Left lobe of liver (tissue), 2 donors: ENCODE measurements at places on chromosomes 11 and 22. TPM values are rescaled to one million over a fixed set of nuclear protein-coding genes. Genes with fewer than 3 reads are reported as not detected.
A peak's percentile ranks its signal among the peaks of the same experiment; 100 is the strongest.

- no peak for DNase-seq
These were observed 1187.3 kb upstream of the CNTN5 start for GRCh38 chr11:97833412-97833811.

DNA sequence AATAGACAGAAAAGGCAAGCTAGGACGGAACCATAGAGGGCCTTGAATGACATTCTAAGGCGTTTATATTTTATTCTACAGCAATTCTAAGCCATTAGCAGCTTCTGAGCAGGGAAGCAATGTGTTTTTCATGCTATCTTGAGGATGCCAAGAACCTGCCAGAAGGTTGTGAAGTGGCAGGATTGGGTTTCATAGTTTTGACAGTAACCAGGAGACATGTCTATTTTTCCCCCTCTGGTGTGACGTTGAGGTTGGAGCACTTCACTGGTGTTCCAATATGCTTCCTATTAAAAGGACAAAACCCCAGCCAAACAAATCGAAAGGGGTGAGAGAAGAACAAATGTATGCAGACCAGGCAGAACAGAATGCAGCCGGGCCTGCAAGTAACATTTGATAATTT is 148.2 kb downstream of the SPATA19 start:
- no peak for DNase-seq

Gene GRM5
- not detected for total RNA-seq

Gene KRTAP5-1
- not detected for total RNA-seq

Gene NFAM1
- total RNA-seq, result 2.8 TPM

Gene GRIK4
- 0.05 TPM for total RNA-seq

- DNase-seq, result no peak
These were observed 389.6 kb upstream of the SYN3 start for GRCh38 chr22:33447733-33448132.

DNA sequence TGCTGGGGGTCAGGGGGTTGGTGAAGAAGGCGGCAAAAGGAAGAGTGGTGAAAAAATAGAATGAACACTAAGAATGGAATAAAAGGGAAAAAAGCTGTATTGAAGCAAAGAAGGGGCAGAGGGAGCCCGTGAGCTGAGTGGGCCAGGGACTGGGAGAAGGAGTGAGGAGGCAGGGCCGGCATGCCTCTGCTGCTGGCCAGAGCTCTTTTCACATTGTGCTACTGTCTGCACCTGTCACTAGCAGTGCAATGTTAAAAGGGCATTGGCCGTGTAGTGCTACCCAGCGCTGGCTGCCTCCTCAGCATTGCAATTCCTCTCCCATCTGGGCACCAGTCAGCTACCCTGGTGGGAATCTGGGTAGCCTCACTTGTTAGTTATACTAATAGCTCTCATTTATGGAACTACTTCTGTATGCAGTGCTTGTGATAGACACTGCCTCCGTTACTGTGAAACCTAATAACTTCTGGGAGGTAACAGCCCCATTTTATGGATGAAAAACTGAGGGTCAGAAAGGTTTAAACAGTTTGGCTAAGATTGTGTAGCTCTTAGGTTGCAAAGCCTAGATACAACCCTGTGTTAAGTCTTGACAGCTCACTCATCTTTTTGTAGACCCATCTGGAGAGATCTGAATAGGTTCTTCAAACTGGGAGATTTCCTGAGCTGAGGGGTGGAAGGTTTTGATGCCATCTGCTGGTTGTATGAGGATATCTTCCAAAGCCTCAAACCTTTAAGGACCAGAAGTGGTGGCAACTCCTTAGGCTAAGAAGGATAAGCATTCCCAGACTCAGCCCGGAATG is 8.5 kb downstream of the YPEL4 start:
- DNase-seq, result no peak

- no peak for DNase-seq
These were observed 1.6 kb downstream of the NELL1 start for GRCh38 chr11:20670932-20671403.

DNA sequence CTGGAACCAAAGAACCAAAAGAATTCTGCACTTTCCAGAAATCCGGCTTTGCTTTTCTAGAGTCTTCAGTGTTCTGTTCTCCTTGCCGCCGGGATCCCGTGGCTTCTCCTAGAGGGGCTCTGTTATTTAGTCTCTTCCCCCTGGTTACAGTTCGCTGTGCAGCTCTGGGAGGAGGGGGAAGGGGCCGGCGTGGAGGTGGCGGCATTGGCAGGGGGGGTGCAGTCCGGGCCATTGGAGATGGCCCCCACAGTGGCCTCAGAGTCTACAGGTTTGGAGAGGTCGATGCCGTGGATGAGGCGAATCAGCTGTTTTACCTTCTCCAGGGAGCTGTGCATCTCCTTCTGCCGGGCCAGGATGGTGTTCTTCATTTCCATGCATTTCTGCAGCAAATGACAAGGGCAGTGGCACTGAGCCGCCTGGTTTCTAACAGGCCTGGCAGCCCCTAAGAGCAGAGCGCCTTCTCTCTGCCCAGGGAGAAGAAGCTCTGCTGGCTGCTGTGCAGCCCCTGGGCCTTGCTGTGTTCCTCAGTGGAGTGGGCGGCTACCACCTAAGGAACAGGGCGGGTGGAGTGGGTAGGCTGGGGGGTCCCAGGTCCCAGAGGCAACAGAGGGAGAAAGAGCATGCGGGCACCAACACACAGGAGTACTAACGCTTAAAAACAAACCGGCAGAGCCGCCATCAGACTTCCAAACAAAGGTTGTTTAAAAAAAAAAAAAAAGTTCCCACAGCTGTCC is 11.6 kb downstream of the LARGE2 start:
- no peak for DNase-seq

DNA sequence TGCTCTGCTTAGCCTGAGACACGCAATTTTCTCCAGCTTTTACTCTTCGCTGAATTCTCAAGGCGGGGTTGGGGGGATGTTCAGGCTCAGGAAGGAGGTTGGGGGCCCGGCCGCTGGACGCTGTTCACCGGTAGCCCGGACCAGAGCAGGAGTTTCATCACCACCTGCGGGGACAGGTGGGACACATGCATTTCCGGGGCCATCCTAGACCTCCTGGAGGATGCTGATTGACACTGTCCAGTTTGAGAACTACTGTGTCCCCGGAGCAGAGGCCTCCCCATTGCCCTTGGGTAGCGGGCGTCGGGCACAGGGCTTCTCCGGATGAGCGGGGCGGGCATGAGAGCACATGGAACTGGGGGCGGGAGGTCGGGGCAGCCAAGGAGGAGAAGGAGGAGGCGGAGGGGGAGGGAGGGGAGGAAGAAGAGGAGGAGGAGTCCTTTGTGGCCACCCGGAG is 144.0 kb upstream of the GRK3 start:
- no peak for DNase-seq

DNA sequence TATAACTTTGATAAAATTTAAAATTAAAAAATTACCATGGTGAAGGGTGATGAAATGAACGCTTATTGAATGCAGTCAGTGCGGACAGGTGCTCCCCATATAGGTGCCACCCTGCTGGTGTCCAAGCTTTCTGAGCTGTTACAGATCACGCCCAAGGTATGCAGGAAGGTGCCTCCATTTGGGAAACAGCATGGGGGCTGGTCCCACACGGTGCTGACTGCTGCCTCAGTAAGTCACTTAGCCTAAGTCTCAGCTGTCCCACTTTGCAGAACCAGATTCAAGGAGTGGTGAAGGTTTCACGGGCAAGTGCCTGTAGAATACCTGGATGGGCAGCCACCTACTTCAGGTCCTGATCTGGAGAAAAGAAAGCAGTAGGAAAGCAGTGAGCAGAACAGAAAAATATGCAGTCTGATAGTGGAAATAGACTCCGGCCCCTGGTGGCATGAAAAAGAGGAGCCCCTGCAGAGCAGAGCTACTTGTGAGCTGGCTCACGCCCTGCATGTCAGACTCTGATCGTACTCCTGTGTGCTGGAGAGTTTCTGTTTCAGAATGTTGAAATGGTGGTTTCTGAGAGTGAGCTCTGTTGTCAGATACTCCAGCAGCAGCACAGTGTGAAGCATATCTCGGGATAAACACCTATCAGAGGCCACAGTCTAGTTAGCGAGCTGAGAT is 33.2 kb downstream of the ADORA2A start:
- no peak for DNase-seq

DNA sequence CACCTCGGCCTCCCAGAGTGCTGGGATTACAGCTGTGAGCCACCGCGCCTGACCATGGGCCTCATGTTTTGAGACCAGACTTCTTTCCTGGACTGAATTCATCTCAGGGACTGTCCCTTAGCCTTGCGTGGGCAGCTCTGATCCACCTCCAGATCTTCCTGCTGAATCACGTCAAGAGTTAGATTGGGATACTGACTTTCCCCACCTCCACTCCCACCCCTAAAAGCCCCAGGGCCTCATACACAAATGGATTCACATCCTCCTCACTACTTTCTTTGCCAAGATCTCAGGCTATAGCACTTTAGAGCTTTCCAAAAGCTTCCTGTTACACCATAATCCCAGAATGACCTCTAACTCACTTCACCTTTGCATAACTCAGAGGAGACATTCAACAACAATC is 12.1 kb downstream of the CCDC87 start:
- DNase-seq, result no peak

Gene OR51B2
- not detected for total RNA-seq

Gene C22orf31
- not detected for total RNA-seq

GRCh38 chr11:127027789-127028188 is 27.2 kb upstream of the KIRREL3 start:
- no peak for DNase-seq

Gene C1QTNF5
- total RNA-seq, result 4.7 TPM

GRCh38 chr11:72637198-72637597 is 37.0 kb downstream of the PDE2A start:
- no peak for DNase-seq

GRCh38 chr11:28347371-28347770 is 239.2 kb downstream of the METTL15 start:
- no peak for DNase-seq

GRCh38 chr11:85114786-85115185 is 512.4 kb downstream of the DLG2 start:
- DNase-seq, result no peak

Gene OR51I1
- total RNA-seq, result not detected

Gene APOA1
- 9,787 TPM for total RNA-seq

Gene OR8G1
- not detected for total RNA-seq

Gene OSBP2
- total RNA-seq, result 0.63 TPM

Gene IGSF22
- total RNA-seq, result 0.13 TPM

Gene TNNI2
- total RNA-seq, result not detected

GRCh38 chr22:34800260-34800980 is 265.5 kb upstream of the ISX start:
- DNase-seq, result no peak

GRCh38 chr11:111913031-111913861 is 712 bp downstream of the HSPB2 start:
- DNase-seq, result no peak

Gene OR52I2
- not detected for total RNA-seq

- no peak for DNase-seq
These were observed 300.1 kb downstream of the CNTN5 start for GRCh38 chr11:99320769-99321290.

DNA sequence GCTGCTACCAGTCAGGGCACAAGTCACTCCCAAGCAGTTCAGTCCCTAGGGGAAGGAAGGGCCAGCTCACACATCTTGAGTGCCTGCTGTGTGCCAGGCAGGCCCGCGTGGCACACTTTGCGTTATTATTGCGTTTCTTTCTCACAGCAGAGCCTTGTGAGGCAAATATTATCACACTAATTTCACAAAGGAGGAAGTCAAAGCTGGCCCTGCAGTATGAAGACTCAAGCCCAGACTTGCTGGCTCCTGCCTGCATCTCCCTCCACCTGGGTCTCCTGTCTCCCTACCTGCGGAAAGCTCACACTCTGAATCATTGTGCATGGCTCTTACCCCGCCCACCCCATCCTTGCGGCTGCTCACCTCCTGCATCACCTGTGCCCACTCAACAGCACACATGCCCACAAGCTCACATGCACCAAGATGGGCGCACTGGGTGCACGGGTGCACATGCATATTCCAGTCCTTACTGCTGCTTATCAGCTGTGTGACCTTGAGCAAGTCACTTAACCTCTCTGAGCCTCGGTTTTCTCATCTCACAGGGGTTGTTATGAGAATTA is 31.7 kb upstream of the P2RY2 start:
- no peak for DNase-seq

DNA sequence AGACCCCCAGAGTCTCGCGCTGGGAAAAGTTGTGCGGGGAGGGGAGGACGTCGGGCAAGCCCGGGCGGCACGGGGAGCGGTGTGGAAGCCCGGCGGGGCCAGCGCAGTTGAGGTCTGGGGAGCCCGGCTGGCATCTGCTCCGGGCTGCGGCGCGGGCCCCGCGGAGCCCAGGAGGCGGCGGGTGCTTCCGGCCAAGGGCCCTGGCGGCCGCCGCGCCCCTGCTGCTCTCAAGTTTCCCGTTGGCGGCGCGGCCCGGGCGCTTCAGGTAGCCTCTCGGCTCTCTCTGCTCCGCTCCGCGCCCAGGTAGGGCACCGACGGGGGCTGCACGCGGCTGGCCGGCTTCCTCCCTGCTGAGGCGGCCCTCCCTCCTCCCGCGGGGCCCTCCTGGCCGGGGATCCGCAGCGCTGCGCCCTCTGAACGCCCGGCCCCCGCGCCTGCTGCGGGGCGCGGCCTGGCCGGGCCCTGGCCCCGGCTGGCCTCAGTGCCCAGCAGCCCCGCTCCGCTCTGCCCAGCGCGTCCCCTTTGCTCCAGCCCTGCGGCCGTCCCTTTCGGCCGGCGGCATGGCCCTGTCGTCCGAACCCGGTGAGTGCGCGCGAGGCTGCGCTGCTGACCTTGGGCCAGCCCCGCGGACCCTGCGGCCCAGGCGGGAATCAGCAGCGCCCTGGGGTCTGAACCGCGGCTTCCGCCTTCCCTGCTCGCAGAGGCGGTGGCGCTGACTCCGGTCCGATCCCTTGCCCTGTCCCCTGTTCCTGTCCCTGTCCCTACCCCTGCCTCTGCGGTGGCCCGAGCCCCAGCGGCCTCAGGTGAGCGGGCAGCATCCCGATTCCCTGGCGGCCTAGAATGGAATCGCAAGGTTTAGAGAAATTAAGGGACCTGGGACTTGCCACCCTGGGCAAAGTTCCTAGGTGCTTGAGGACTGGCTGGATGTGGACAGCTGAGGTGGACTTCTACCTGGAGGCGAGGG is 4.3 kb upstream of the AMPD3 start:
- DNase-seq, result peak; percentile 79

GRCh38 chr11:122199661-122200060 is 83.6 kb upstream of the BLID start:
- no peak for DNase-seq

DNA sequence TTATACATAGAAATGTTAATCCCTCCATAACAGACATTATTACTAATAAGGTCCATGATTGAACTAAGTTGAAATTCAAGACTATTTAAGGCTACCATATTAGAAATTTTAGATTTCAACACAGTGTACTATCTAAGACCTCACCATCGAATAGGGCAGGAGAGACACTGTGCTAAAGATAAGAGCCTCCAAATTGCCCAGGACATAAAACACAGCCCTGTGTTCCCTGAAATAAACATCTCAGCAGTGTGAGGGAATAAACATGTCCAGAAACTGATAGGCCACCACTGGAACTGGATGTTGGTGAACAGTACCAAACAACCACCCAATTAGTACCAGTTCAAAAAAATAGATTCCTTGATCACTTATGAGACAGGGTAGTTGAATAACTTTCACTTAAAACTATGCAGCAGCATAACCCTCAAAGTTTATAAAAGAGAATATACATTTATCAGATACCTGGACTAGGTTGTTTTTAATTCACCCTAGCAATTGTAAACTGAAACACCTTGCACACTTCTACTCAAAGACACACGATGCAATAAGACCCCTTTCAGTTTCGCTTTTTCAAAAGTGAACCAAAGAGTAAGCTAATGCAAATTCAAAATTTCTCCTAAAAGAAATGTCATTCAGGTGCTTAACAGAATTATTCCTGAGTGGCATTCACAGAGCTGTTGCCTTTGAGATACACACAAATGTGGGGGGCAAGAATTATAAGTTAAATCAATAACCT is 34.3 kb downstream of the USP28 start:
- DNase-seq, result no peak
